Thymus (tissue), 14 donors: ENCODE measurements at places on chromosomes 2 and 18. TPM values are rescaled to one million over a fixed set of nuclear protein-coding genes. Genes with fewer than 3 reads are reported as not detected.

MEIS1 gene
- 9.8 TPM for total RNA-seq

MYOM1 gene
- total RNA-seq: 1.1 TPM

NPPC gene
- 8.5 TPM for total RNA-seq

THAP4 gene
- 36.8 TPM for total RNA-seq

POTEI gene
- total RNA-seq: 0.14 TPM

INHBB gene
- total RNA-seq: 0.09 TPM

EHD3 gene
- 2.7 TPM for total RNA-seq

SKOR2 gene
- total RNA-seq: not detected

CEP76 gene
- 14.4 TPM for total RNA-seq

C1QL2 gene
- total RNA-seq: 0.05 TPM

ABCG8 gene
- under 0.01 TPM for total RNA-seq

TTLL4 gene
- total RNA-seq: 8.8 TPM

SAP130 gene
- 4.5 TPM for total RNA-seq

STEAP3 gene
- total RNA-seq: 0.90 TPM

CDH19 gene
- 0.05 TPM for total RNA-seq

PDE1A gene
- 7.7 TPM for total RNA-seq

NEU4 gene
- total RNA-seq: 0.05 TPM

KANSL3 gene
- total RNA-seq: 21.2 TPM

ACMSD gene
- not detected for total RNA-seq

SLC40A1 gene
- 75.3 TPM for total RNA-seq

RNU2-63P gene
- 91.1 TPM for total RNA-seq

GYPC gene
- total RNA-seq: 83.2 TPM

FMNL2 gene
- 18.9 TPM for total RNA-seq

CD226 gene
- total RNA-seq: 16.7 TPM

LONRF2 gene
- total RNA-seq: 0.24 TPM

NAB1 gene
- 37.3 TPM for total RNA-seq

ZNF514 gene
- 11.5 TPM for total RNA-seq

PGAP1 gene
- total RNA-seq: 4.2 TPM

COL3A1 gene
- total RNA-seq: 228 TPM

SLC14A1 gene
- total RNA-seq: 2.8 TPM
